ENCODE measurements at places on chromosomes 12 and 14. TPM values are rescaled to one million over a fixed set of nuclear protein-coding genes. Genes with fewer than 3 reads are reported as not detected.

- DNase-seq: no peak
- H3K36me3 ChIP-seq: no peaks in the 10 kb centered on the region
- peaks cover 39% of the 10 kb centered on the region for H3K4me1 ChIP-seq
- H3K27ac ChIP-seq: peak within 1 kb of the TSS; percentile 39
- peak within 1 kb of the TSS; percentile 69 for H3K4me3 ChIP-seq
These were observed at the start of gene ASCL1 for GRCh38 chr12:102957339-102958050. ASCL1 (plus strand) TSS chr12:102957674; CDS start chr12:102958245, 571 bp downstream.

DNA sequence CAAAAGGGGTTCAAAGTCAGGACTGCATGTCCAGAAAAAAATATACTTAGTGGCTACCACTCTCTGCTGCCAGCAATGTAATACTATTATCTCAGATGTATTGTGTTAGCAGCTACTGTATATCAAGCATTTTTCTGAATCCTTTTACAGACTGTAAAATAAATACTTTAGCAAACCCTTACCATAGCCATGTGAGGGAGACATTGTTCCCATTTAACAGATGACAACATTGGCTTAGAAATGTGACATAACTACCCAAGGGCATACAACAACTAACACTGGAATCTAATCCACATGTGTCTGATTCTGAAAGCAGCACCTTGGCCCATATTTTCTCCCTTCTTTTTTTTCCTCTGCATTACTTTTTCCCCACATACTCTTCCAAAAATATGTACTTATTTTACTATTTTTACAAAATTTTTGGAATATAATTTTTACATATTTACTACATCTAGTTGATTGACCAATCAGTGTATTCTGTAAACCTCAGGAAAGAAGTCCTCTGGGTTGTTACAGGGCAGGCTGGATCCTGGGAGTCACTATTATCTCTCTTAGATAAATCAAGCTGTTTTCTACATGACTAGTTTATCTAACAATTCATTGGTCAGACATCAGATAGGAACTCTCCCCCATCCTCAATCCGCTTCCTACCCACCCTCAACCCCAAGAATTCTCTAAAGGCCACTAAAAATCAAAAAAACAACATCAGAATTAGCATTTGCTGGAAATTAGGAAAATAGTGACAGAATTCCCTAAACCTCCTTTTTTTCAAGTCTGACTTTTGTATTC, 154.1 kb downstream of the BTG1 start:
- no peaks in the 10 kb centered on the region for H3K27me3 ChIP-seq
- H3K4me1 ChIP-seq: peaks cover 6% of the 10 kb centered on the region
- DNase-seq: no peak
- no peaks in the 10 kb centered on the region for H3K36me3 ChIP-seq
- H3K4me3 ChIP-seq: no peak overlapping the region
- no peak overlapping the region for H3K27ac ChIP-seq

The FAIM2 gene
- total RNA-seq: 0.23 TPM

DNA sequence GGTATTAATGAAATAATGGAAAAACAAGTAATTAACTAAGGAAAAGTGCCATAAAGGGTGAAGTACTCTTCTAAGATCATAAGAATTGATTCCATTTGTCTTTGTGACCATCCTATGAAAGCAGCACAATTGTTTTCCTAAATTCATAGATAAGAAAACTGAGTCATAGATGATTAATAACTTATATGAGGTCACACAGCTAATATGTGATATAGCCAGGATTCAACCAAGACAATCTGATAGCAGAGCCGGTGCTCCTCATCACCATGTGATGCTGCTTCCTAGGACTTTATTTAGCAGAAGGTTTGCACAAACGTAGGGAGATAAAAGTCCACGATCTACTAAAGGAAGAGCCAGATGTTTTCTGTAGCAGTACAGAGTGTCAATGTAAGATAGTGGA, 181.5 kb upstream of the SYT1 start:
- no peak overlapping the region for H3K27ac ChIP-seq
- no peaks in the 10 kb centered on the region for H3K36me3 ChIP-seq
- H3K4me3 ChIP-seq: no peak overlapping the region

- no peak for DNase-seq
- no peak overlapping the region for H3K27ac ChIP-seq
- H3K27me3 ChIP-seq: no peaks in the 10 kb centered on the region
- H3K4me1 ChIP-seq: no peaks in the 10 kb centered on the region
- no peak overlapping the region for H3K4me3 ChIP-seq
These were observed 879.5 kb downstream of the DIO2 start for GRCh38 chr14:79331830-79332229.
